Thyroid gland (tissue), 4 donors: ENCODE measurements at places on chromosomes 5 and 9. TPM values are rescaled to one million over a fixed set of nuclear protein-coding genes. Genes with fewer than 3 reads are reported as not detected.

The SV2C gene
- not detected for total RNA-seq

The DDX4 gene
- 0.27 TPM for total RNA-seq

The GFI1B gene
- not detected for total RNA-seq

The SUB1 gene
- 82.2 TPM for total RNA-seq

The TMEM8B gene
- 8.5 TPM for total RNA-seq

The PCDHGA8 gene
- total RNA-seq: 4.6 TPM

The ZNF454 gene
- 4.2 TPM for total RNA-seq

The CCDC192 gene
- total RNA-seq: not detected

The PAEP gene
- total RNA-seq: not detected

The SLC34A1 gene
- total RNA-seq: not detected

The OTULINL gene
- total RNA-seq: 7.4 TPM

The NMUR2 gene
- 0.42 TPM for total RNA-seq

The POMT1 gene
- 21.8 TPM for total RNA-seq

The WNT8A gene
- total RNA-seq: not detected

The FBP1 gene
- total RNA-seq: 31.8 TPM

The C1QTNF3 gene
- total RNA-seq: 8.2 TPM

The AK3 gene
- 93.4 TPM for total RNA-seq

The IZUMO3 gene
- total RNA-seq: not detected

The TMCO6 gene
- total RNA-seq: 48.7 TPM

The EDIL3 gene
- total RNA-seq: 4.1 TPM

The CCNO gene
- 9.7 TPM for total RNA-seq

The ZFP2 gene
- 2.7 TPM for total RNA-seq

The GABRA1 gene
- total RNA-seq: not detected

The CDX1 gene
- not detected for total RNA-seq

The HK3 gene
- total RNA-seq: 2.8 TPM

The IFNA21 gene
- not detected for total RNA-seq

The SMIM33 gene
- not detected for total RNA-seq

The NUTM2F gene
- total RNA-seq: not detected

The NUDT12 gene
- 26.9 TPM for total RNA-seq

The TNFSF8 gene
- total RNA-seq: 4.2 TPM

The DIRAS2 gene
- total RNA-seq: 2.6 TPM
